ENCODE measurements at places on chromosomes 5 and 9.

DNA sequence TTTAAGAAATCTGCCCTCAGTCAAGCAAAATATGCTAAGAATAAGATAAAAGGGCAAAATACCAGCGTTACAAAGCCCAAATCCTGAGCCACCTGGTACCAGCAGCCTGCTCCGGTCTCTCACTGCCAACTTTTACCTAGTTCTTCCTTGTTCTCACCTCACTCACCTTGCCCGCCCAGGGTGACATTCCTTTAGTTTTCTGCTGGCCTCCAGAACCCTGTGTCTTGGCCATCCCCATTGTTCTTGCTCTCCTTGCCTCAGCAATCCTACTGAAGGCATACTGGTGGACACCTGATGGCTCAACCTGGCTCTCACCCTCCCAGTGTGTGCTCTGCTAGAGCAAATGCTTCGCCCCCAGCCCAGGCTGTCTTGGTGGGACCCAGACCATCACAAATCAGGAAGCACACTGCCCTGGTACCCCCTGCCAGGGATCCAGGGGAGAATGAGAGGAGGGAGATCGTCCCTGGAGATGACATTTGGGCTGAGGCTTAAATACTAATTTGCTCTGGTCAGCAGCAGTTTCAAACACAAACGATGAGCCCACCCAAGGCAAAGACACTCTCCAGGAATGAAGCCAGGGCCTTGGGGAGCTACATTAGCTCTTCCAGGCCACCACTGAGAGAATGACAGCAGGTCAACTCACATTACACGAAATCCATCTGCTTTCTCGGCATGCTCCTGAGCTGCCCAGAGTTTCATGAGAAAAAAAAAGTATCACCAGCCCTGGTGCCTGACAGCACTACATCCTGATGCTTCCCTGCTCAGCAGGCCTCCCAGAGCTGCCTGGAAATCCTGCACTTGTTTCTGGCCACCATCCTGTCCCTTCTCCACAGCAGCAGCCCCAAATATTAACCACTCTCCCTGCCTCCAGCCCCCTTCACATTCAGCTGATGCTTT, 12.2 kb upstream of the SEPTIN8 start:
- DNase-seq: no peak

DNA sequence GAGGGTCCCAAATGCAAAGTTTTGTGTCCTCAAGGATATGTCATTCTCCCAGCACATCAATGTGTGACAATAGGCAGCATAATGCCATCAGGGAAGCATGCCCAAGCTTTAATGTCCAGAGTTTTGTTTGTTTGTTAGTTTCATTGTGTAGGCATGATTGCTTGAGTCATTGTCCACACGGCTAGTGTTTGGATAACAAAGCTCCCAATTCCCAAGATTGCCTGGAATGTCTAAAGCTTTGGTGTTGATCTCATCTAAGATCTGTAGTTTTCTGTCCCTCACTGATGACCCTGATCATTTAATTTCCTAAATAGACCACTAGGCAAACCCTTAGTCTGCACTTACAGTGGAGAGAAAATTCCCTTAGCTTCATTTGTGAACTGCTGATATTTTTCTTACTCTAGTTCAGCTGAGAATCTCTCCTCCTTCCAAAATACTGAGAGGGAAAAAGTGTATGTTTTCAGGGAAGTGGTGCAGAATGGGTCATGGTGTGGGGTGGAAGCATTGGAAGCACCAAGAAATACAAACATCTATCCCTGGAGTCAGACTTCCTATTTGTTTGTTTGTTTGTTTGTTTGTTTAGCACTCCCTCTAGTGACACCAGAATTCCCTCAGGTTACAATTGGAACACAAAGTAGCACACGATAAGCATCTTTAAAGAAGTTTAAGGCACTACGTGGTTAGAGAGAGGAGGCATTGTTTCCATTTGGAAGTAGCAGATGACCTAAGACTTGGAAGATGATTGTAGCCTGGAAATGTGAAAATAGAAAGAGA, 127.1 kb downstream of the PRDM6 start:
- no peak for DNase-seq

DNA sequence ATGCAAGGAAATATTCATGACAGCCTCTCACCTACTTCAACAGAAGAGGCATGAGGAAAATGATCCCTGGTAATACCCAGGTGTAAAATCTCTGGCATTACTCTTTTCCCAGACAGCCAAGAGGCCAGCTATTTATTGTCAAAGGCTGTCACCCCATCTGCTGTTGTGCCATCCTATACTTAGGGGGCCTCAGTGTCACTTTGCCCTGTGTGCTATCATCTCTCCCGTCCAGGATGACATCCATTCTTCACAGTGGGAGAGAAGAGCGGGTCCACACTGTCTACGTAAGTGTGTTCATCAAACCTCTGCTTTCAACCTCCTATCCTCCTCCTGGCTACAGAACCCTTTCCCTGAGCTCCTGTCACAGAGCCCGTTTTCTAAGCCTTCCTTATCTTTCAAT, 82.6 kb downstream of the MYO10 start:
- DNase-seq: no peak

GRCh38 chr5:94375801-94376200, 242.6 kb downstream of the KIAA0825 start:
- no peak for DNase-seq

GRCh38 chr5:127492854-127493738, 24.3 kb upstream of the PRRC1 start:
- DNase-seq: no peak

- DNase-seq: no peak
Measured at GRCh38 chr5:98433673-98434072, 339.8 kb upstream of the RGMB start.

GRCh38 chr5:1291611-1292080, 3.2 kb downstream of the TERT start:
- no peak for DNase-seq

DNA sequence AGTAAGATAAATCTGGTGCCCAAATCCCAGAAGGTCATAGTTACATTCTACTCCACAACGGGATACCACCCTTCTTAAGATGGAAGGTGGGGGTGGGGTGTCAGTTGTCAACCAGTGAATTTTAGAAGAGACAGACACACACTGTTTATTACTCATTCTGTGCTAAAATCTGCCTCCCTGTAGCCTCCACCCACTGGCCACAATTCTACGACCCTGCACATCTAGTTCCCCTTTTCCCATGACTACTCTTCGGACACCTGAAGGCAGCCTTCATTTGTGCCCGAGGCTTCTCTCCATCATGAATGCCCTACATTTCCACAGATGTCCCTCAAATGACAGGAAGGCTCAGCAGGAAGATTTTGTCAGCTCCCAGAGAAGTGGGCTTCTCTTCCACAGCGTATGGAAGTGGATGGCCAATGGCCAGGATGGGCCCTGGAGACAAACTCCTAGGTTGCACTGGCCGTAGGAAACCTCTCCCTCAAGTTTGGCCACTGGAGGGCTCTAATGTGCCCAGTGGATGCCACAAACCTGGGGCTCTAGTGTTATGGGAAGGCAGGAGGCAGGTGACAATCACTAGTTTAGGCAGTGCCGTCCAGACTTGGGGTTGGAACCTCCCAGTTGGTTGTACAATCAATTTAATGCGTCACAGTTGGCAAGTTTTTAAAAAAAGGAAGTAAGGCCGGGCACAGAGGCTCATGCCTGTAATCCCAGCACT, 46.6 kb downstream of the PTPN3 start:
- DNase-seq: no peak

DNA sequence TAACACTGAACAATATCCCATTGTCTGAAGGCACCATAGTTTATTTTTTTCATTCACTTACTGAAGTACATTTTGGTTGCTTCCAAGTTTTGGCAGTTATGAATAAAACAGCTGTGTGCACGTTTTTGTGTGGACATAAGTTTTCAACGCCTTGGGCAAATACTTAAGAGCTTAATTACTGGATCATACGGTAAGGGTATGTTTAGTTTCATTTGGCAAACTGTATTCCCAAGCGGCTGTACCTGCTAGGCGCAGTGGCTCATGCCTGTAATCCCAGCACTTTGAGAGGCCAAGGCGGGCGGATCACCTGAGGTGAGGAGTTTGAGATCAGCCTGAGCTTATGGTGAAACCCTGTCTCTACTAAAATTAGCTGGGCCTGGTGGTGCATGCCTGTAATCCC, 63.7 kb upstream of the FAM120A start:
- DNase-seq: no peak

DNA sequence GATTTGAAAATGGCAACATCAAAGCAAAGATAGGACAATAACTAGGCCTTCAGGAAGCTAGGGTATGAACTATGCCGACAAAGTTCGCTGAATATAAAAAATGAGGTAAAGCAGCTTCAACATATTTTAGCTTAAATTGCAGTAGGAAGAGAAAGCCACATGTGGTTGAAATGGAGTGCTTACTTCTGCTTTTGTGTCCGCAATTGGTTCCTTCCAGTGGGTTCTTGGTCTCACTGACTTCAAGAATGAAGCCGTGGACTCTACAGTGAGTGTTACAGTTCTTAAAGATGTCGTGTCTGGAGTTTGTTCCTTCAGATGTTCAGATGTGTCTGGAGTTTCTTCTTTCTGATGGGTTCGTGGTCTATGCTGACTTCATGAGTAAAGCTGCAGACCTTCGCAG, 95.2 kb downstream of the APTX start:
- no peak for DNase-seq

Measured in AG09319 (cell line).